CD4-positive, alpha-beta T cell treated with Interleukin-17A for 1 hour (primary cell): ENCODE measurements at places on chromosomes 13 and 19.
A peak's percentile ranks its signal among the peaks of the same experiment; 100 is the strongest.

DNA sequence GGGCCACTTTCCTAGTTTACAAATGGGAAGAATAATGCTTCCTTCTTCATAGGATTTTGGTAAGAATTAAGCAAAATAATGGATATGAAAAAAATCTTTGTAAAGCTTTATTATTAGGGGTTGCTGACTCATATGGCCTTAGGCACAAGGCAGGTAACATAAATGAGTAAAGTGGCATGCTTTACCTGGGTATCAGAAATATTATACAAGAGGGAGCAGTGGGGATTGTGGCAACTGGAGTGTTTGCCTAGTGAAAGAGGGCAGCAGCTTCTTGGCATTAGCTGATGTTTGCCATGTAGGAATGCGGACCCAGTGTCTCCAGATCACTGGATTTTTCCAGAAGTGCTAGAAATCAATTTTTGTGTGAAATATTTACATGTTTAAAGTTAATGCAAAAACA is 19.5 kb downstream of the WDFY2 start:
- DNase-seq, result no peak

DNA sequence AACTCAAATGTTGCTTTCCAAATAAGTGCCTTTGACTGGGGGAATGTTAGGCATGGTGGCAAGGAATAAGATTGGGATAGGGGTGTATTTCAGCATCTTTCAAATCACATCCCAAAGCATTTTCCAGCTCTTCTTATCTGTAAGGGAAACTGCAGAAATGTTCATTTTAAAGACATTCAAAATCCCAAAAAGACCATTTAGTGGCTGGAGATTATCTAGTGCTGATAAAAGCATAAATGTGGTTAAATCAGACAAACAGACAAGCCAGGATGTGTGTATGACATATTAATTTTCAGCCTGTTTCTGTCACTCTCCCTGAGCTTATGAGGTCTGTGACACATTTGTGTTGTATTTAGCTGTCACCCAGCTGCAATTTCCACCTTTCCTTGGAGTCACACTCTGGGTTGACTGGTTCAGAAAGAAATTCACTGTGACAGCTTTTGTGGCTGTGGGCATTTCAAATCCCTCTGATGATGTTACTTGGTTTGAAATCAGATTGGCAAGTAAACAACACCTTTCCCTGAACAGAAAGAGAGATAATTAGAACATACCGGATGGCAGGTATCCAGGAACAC is 69.7 kb upstream of the SIAH3 start:
- DNase-seq, result no peak

DNA sequence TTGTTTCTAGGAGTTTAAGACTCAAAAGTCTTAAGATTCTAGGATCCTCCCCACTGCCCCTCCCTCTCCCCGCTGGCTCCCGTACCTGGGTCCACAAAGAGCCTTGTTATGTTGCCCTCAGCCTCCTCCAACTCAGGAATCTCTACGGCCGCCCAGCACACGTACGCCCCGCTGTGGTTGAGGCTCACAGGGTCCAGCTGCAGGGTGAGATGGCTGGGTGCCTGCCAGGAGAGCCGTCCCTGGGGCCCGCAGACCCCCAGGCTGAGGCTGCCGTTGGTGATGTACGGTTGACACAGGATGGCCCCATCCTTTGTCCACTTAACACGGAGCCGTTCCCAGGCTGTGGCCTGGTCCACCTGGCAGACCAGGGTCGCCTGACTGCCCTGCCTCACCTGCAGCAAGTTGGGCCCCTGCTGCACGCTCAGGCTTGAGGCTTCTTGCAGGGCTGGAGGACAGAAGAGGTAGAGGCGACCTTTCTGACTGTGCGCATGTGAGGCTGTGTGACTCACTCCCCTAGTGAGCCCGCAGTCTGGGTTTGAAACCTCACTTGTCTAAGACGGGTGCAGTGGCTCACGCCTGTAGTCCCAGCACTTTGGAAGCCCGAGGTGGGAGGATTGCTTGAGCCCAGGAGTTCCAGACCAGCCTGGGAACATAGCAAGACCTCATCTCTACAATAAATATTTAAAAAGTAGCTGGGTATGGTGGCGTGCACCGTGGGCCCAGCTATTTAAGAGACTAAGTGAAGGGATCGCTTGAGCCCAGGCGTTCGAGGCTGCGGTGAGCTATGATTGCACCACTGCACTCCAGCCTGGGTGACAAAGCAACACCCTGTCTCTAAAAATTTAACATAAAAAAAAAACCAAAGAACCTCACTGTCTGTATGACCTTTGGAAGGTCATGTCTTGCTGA is 4.0 kb downstream of the TMIGD2 start:
- no peak for DNase-seq

- DNase-seq, result no peak
These were observed 504 bp downstream of the PNMA8B start for GRCh38 chr19:46494941-46495785.

DNA sequence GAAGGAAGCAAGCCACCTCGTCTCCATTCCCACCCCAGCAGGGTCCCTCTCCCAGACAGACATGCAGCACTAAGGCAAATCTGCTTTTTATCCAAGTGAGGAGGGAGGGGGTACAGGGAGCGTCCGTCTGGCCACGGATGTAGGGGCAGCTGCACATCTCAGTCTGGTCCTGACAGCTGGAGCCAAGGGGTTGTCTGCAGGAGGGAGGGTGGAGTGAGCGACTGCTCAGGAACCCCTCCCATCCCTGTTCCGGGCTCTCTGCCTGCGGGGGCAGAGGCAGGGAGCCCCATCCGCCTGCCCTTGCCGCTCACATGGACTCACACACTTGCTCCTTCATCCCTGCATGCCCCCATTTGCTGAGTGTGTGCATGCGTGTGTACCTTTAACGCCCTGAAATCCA is 2.5 kb downstream of the TMEM190 start:
- no peak for DNase-seq

DNA sequence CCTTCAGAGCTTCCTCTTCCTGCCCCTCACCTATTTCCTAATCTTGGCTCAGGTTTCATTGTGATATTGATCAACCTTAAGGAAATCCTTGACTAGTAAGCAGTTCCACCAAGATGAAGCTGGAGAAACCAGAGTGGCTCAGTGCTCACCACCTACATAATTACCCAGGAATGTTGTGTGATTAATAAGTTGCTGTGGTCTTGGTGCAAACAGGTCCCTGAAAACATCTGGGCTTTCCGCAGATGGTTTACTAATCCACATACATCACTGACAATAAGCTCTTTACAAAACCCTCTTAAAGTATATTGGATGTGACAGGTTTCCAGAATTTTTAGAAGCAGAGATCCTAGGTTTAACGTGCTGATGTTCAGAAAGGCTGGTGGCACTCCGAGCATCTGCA is 8.6 kb upstream of the SERP2 start:
- DNase-seq, result no peak

DNA sequence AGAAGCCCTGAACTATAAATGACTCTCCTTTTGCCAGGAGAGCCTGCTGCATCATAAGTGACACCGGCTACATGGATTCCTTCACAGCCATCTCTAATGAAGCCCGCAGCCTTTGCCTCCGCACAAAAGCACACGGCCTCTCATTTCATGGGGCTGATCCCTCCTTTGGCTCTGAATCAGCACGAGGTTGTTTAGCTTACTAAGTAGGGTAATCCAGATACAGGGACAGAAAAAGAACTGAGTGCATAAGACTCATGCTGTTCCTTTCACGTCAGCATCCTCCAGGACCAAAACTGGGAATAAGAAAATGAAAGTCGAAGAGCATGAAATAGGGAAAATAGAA is 136.3 kb downstream of the DCT start:
- DNase-seq, result no peak

DNA sequence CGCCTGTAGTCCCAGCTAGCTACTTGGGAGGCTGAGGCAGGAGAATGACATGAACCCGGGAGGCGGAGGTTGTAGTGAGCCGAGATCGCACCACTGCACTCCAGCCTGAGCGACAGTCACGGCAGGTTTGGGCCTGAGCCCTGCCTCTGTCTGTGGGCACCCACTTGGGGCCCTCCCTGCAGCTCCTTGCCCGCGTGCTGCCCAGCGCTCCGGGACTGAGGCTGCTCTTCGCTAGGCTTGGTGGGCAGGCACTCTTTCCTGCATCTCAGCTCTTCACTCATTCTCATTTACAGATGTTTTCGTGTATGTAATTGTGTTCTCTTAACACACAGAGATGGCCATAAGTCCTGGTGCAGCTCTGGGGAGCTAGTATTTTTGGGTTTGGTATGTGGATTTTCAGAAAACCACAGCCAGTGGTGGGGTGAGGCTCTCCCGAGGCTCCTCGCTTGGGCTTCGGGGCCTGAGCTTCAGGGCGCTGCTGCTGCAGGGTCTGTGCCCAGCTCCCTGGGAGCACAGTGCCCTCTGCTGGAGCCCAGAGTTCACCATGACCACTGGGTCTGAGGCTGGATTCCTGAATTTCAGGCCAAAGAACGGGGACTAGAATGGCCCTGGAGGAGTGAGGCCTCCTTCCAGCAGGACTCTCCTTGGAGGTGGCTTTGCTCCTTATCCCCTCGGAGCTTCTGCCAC is 15.2 kb downstream of the UPF1 start:
- DNase-seq, result peak; percentile 70

- no peak for DNase-seq
These were observed 150.9 kb downstream of the RFC3 start for GRCh38 chr13:33968520-33969507.

GRCh38 chr19:34847393-34847792 is 74.4 kb upstream of the ZNF599 start:
- DNase-seq, result no peak

DNA sequence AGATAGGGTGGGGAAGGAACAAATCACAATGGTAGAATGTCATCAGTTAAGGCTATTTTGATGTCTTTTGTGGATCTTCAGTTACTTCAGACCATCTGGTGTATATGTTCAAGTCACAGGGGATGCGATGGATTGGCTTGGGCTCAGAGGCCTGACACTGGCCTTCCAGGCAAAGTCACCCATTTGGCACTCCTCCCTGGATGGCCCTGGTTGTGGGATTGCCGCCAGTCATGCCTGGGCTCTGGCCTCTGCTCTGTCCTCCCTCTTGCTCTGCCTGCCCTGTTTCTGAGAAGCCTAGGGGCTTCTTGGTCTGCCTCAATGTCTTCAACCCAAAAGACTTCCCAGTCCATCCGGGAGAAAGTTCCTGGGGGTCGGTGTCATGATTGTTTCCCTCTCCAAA is 50.2 kb downstream of the ZNF146 start:
- DNase-seq, result no peak

- no peak for DNase-seq
These were observed 471 bp downstream of the DACH1 start for GRCh38 chr13:71866335-71867130.

DNA sequence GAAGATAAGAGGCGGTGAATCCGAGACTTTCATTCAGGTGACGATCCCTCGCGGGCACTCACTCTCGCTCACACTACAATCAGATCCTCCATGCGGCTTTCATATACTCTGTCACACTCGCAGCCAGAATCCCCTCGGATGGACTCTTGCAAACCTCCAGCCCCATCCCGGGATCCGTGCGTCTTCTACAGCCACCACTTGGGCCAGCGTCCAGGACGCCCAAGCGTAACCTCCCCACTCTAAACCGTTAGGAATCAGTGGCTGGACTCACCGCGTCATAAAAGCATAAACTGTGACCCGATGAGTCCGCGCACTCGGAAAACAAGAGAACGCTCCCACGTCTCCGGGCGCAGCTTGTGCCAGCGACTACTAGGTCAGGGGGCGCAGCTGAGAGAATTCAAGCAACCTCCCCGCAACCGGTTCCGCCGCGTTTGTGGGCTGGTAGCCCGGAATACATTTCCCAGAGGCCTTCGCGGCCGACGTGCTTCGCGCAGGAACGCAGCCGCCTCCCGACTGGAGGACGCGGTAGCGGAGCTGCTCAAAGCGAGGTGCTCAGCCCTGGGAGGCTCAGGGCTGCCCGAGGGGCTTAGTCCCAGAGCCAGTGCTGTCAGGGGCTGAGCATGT is 27.6 kb downstream of the ZNF607 start:
- DNase-seq, result peak; percentile 85
